Activated CD4-positive, alpha-beta T cell treated with anti-CD3 and anti-CD28 coated beads, Interleukin-2, amount 10 ng/mL, durations not matched to agents 7 days and 5 days (primary cell): ENCODE measurements at places on chromosomes 2 and 18.

- no peak for DNase-seq
Measured at GRCh38 chr2:116513991-116514390, 1300.5 kb upstream of the DDX18 start.

GRCh38 chr2:179344970-179345369 lies 80.3 kb upstream of the SESTD1 start:
- no peak for DNase-seq

GRCh38 chr2:239109928-239110545 lies 262.2 kb downstream of the TWIST2 start:
- no peak for DNase-seq

DNA sequence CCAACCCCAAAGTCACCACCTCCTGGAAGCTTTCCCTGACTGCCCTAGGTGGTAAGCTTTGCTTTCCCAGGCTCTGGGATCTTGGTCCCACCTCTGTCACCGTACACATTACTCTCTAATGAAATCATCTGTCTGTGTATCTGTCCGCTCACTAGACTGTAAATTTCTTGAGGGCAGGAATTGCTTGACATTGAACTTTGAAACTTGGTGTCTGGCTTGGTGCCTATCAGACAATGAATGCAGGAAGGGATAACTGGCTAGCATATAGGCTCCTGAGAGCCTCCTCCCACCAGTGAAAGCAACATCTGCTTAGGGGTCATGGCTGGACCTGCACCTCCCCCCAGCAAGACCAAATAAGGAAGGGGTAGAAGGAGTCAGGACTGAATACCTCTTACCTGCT lies 155.7 kb downstream of the TNS1 start:
- no peak for DNase-seq

- DNase-seq, result no peak
Measured at GRCh38 chr18:23178661-23179081, 43.4 kb downstream of the CABLES1 start.

DNA sequence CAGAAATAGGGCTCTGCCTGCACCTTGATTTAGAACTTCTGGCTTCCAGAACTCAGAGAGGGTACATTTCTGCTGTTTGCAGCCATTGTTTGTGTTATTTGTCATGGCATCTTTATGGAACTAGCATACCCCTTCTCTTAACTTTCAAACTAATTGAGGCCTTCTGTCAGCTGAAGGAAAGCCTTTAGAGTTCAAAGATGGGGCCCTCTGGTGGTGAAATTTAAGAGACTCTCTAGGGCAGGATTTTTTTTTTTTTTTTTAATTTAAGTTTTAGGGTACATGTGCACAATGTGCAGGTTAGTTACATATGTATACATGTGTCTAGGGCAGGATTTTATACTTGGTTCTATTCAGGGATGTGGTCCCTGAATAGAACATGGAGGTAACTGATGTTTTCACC lies 260.6 kb upstream of the LINC00305 start:
- DNase-seq, result no peak

DNA sequence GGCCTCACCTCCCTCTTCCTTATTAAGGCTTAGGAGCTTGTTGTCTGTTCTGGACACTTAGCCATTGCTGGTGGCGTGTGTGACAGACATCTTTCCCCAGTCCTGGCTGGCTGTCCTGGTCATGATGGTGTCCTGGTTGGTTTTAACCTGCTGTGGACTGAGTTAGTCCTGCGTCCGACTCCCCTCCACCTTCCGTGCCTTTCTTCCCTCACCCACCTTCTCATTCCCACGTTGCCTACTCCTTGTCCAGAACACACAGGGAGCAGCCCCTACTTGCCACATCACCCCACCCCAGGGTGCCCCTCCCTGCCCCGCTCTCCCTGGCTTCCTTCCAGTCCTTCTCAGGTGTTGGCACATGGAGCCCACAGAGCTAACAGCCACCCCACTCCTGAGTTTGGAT lies 9.5 kb downstream of the ANO7 start:
- no peak for DNase-seq

- peak; percentile 32 for DNase-seq
Measured at GRCh38 chr2:158034198-158034866, 67.3 kb upstream of the UPP2 start.

GRCh38 chr18:33282709-33283333 lies 157.7 kb downstream of the CCDC178 start:
- DNase-seq, result no peak

GRCh38 chr2:234991793-234992192 lies 40.0 kb downstream of the SH3BP4 start:
- no peak for DNase-seq

DNA sequence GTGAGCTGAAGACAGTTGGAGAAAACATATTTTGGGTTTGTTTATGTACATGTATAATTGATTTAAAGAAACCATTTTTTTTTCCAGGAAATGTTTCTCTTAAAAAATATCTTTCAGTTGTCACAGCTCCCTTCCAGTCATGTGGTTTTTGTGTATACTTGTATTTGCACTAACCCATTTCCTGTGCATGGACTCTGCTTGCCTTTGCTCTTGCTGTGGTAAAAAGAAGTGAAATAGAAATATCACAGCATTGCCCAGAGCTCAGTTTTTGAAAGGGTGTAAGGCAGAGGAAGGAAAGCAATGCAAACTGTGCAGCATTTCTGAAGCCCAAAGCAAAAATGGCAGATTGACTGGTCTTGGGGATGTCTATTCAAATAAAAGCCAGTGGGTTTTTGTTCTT lies 10.4 kb upstream of the DOCK10 start:
- peak; percentile 77 for DNase-seq

GRCh38 chr2:30282081-30282480 lies 50.7 kb downstream of the LBH start:
- DNase-seq, result no peak

DNA sequence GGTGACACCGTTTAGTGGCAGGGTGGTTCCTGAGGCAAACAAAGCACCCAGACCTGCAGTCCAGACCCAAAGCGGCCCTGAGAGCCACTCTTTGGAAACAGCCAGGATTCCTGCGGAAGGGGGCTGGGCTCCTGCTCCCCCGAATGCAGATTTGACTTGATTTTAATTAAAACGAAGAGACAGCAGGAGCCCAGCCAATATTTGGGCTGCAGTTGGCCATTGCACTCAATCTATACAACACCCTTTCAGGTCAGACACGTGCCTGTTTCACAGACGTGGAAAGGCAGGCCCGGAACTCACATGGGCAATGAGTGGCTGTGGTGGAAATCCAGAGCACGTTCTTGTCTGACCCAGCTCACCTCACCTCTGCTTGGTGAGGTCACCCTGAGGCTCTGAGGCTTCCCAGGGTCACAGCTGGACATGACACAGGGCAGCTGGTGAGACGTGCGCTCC lies 122.4 kb downstream of the NDUFA10 start:
- DNase-seq, result no peak

DNA sequence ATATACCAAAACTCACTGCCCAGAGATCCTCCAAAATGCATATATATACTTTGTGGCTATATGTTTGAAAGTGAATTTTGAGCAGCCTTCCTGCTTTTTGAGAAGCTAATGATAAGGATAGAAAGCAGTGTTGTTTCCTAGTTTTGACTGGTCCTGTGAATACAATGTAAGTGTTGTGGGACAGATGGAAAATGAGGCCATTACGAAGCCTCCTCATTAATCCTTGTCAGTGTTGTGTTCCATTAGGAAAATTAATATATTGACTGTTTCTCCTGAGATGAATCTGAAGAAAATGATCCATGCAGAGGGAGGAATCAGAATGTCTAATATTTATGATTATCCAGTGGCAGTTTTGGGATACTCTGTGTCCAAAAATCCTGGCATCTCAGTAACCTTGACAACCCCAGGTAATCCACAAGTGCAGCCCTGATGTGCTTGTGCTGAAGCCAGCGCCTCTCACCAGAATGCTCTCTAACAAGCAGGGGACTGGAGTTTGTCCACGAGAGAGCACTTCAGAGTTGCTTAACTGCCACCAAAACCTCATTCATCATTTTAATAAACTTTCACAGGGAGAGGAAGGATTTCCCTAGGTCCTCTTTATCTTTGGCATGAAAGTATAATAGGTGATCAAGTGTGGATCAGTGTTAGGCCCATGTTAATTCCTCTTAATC lies 418.6 kb downstream of the CMPK2 start:
- no peak for DNase-seq

GRCh38 chr18:60145776-60146175 lies 226.8 kb downstream of the MC4R start:
- DNase-seq, result no peak

DNA sequence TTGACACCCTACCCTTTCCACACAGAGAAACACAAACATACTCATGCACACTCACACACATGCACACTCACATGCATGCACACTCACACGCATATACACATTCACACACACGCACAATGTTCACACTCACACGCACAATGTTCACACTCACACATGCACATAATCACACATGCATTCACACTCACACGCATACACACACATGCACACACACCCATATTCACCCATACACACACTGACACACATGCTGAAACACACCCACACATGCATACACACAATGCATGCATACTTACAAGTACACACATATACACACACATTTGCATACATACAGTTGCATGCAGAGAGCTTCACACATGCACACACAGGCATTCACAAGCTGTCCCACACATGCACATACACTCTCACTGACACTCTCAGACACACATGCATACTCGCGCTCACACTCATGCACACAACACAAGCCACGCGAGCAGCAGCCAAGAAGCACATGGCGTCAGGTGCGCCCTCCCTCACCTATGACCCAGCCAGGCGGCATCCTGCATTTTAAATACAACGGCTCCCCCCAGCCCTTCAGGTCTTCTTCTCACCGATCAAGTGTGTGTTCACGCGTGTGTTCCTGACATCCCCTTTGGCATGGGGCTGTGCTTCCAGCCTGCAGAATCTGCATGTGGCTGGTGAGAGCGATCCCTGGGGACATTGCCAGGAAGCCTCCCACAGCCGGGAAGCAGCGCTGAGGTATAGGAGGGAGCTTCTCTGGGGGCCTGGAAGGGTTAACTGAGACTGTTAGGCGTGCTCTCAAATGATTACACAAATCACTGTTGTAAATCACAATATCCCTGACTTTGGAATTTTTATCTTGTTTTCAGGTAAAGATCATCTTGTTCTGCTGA lies 195.1 kb downstream of the RTP5 start:
- DNase-seq, result no peak

DNA sequence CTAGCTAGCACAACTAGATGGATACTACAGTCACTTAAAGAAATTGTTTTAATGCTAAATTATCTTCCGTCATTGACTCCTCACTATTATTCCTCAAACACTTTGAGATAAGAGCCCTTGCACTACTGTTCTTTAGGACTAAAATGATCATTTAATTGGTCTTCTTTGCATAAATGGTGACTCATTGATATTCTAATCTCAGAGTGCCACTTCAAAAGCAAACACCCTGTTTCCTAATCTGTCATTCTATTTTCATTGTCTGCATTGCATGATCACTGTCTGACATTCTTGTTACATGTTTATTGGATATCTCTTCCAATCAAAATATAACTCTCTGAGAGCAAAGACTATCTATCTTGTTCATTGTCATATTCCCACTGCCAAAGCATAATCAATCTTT lies 313.9 kb downstream of the EXOC6B start:
- DNase-seq, result no peak

- no peak for DNase-seq
Measured at GRCh38 chr2:204335451-204336058, 209.7 kb upstream of the PARD3B start.

DNA sequence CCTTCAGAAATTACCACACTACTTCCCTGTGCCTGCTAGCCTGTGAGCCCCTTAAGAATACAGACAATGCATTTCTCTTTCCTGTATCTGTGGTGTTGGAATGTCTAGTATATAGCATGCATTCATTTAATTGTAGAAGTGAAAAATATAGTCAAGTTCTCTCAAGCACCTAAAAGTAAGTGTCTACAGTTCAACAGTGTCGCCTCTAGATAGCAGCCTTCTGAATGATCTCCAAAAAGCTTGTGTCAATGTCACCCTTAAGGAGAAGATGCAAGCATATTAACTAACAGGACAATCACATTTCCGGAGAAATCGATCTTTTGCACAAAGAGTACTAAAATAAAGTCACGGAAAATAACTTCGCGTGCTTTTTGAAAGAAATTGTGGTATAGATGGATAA lies 27.5 kb upstream of the DSG3 start:
- DNase-seq, result no peak

DNA sequence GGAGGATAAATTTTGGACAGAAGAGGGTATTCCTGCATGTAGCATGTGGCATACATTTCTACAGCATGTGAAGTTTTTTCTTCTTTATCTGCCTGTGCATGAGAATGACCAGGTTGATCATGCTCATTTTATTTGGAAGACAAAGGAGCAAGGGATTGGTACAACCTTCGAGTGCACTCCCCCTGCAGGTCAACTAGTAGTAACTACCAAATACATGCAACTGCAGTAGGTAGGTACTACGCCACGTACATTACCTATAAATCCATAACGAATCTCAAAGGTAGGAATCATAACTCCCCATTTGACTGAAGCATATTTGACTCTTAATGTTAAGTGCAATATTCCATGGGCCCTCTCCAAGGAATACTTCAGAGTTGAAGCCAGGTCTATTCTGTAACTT lies 763.9 kb downstream of the TSN start:
- DNase-seq, result no peak

DNA sequence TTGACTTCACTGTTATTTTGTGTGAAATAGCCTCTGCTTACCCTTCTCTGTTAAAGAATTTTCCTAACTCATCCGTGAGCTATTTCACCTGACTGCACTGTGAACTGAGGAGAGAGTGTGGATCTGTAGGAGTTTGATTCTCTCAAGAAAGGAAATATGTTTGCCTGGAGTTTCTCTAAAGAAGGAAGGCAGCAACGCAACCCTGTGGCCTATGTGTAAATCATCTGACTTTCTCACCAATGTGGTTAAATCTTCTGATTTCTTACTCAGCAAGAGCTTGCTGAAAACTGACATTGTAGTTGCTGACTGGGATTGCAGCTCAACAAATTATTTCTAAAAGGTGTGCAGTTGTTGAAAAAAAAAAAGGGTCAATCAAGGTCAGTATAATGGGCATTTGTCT lies 153.9 kb upstream of the PELI1 start:
- DNase-seq, result no peak

DNA sequence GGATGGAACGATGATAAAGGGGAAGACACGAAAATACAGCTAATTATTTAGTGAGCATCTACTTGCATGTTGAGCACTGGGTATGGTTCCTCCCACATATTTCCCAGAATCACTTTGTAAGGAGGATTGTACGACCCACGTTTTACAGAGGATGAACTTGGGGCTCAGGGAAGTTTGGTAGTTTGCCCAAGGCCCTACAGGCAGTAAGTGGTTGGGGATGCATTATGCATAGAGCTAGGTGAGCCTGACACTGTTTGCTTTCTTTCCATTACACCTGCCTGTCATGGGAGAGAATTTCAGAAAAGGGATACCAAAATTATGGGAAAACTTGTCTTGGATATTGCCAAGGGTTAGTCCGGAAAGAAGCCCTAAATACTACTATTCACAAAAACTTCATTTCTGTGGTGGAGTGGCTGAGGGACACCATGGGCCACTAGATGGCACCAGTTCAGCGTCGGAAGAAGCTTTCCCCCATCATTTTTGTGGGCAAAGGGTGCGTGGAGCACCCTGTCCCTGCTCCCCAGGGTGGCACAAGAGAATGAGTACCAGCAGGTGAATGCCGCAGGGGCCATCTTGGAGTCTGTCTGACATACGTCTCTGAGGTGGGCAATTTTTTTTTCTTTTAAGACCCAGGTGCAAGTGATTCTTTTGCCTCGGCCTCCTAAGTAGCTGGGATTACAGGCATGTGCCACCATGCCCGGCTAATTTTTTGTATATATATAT lies 23.5 kb upstream of the C18orf32 start:
- DNase-seq, result peak; percentile 55
